ENCODE measurements at places on chromosomes 5 and 9.

DNA sequence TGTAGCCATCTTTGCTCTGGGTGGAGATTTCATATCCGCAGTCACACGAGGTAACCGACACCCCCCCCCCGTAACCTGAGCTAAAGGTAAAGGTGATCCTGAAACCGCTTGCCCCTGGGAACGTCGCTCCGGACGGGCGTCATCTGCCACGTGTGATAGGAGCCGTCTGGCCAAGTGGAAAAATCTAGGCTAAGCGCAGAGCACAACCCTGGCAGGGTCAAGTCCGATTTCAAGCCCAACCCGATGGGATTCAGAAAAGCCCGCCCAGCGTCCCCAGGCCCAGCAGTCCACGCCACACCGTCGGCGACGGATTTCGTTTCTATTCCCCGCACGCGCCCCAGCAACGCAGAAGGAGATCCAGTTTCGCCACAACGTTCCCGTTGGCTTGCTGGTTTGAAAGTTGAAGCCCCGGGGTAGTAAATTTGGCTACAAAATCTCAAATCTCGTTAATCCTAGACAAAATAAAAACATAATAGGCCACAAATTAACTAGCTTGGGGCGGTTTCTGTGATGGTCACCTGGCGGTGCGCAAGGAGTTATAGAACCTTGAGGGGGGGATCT, 32.4 kb upstream of the NFIB start:
- DNase-seq: no peak

GRCh38 chr5:56507351-56507930, 274.3 kb upstream of the ANKRD55 start:
- no peak for DNase-seq

- DNase-seq: peak; percentile 62
Observed at GRCh38 chr9:105269593-105269992, 25.1 kb downstream of the SLC44A1 start.

DNA sequence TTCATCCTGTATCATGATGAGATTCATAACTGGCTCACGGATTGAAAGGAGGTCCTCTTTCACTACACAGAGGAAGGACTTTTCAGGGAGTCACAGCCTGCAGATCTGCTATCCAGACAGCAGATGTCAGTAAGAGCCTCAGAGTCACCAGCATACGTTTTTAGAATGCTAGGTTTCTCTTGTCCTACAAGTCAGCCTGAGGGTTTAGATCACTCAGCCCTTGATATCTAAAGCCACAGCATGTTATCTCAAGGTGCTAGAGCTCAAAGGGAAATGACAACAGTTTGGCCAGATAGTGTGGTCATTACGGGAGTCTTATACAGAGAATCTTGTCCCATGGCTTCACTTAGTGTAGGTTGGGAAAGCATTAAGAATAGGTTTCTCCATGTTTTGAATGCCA, 30.9 kb upstream of the SLC46A2 start:
- DNase-seq: peak; percentile 60

- DNase-seq: no peak
Observed at GRCh38 chr5:91291628-91292569, 91.2 kb downstream of the ARRDC3 start.

- no peak for DNase-seq
Observed at GRCh38 chr5:92704590-92704989, 876.4 kb downstream of the NR2F1-AS1 start.

GRCh38 chr5:125232779-125233230, 486.4 kb upstream of the ZNF608 start:
- no peak for DNase-seq

DNA sequence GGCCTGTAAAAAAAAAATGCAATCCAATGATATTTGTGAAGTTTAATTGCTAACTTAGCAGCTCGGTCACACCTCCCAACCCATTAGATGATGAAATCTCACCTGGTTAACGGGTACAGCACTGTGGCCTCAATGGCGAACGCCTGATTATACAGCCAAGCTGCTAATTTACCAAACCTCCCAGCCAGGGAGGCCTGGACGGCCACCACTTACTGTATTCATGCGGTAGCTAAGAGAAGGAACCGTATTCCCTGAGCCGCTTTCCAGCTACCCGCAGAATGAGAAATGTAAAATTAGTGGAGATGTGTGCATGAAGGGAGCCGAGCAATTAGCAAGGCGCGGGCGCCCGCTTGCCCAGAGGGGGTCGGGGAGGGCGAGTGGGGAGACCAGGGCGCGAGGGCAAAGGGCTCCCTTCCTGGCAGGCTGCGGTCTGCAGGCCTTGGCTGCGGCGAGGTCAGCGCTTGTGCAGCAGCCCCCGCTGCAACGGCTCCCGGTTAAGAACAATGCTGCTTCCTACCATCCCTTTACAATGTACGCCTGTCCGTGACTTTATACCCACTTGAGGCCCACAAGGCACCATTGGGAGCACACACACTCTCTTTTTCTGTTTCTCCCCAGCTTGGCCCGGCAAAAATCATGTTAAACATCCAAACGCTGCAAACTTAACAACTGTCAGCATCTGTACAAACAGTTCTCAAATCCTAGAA, 70.4 kb upstream of the TBCA start:
- DNase-seq: no peak

GRCh38 chr5:95857185-95857945, 34.8 kb upstream of the GLRX start:
- no peak for DNase-seq

GRCh38 chr5:175895686-175896102, 24.3 kb downstream of the CPLX2 start:
- peak; percentile 86 for DNase-seq

DNA sequence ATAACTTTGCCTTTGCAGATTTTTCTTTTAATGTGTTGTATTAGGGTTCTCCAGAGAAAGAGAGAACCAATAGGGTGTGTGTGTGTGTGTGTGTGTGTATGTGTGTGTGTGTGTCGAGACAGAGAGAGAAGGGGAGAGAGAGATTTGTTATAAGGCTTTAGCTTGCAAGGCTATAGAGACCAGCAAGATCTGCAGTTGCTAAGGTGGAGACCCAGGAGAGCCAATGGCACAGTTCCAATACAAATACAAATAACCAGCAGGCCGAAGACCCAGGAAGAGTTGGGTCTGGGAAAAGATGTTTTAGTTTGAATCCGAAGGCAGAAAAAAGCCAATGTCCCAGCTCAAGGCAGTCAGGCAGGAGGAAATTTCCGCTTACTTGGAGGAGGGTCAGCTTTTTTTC, 23.0 kb downstream of the TMOD1 start:
- no peak for DNase-seq

GRCh38 chr9:114899461-114899860, 30.9 kb downstream of the TNFSF8 start:
- DNase-seq: no peak

GRCh38 chr5:94367900-94368299, 250.5 kb downstream of the KIAA0825 start:
- no peak for DNase-seq

DNA sequence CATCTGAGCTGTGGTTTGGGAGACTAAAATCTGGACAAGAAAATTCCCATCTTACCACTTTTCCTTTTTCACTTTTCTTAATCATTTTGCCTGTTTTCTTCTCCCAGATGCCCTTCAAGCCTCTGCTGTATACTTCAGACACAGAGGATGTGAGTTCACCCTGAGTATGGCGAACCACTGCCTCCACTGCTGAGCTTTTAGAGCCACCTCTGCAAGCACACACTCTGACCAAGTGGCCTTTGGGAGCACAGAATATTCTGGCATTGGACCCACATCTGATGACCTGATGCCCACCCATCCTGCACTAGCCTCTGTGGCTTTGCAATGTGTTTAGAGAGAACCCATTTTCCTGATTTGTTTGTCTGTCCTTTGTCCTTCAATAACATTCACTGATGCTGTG, 32.5 kb downstream of the TERT start:
- DNase-seq: no peak

DNA sequence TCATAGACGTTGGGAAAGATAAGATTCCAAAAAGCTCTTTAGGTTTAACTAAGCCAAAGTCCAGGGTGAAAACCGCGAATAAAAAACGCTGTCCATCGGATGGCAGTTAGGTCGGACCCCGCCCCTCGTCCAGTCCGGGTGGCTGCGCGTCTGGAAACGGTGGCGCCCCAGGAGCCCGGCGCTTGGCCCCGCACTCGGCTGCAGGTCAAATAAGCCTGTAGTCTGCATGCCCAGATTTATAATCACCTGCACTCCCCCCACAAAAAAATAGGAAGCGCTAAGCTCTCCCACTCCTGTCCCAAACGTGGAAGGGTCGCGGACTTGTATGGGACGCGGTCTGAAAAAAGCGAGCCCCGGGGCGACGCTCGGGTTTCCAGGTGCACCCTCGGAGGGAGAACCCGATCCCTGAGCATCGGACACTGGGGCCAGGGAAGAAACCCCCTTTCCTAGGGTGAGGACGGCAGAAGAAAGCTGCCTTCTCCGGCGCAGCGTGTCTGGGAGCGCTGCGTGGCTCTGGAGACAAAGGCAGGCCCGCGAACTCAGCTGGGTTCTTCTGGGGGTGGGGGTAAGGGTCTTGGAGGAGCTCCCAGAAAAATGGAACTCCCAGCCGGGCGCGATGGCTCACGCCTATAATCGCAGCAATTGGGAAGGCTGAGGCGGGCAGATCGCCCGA, 923 bp upstream of the ZBTB5 start:
- DNase-seq: no peak

- no peak for DNase-seq
Observed at GRCh38 chr5:1053391-1054017, 44.9 kb downstream of the NKD2 start.

GRCh38 chr9:120855827-120856670, 13.3 kb upstream of the PSMD5 start:
- no peak for DNase-seq

DNA sequence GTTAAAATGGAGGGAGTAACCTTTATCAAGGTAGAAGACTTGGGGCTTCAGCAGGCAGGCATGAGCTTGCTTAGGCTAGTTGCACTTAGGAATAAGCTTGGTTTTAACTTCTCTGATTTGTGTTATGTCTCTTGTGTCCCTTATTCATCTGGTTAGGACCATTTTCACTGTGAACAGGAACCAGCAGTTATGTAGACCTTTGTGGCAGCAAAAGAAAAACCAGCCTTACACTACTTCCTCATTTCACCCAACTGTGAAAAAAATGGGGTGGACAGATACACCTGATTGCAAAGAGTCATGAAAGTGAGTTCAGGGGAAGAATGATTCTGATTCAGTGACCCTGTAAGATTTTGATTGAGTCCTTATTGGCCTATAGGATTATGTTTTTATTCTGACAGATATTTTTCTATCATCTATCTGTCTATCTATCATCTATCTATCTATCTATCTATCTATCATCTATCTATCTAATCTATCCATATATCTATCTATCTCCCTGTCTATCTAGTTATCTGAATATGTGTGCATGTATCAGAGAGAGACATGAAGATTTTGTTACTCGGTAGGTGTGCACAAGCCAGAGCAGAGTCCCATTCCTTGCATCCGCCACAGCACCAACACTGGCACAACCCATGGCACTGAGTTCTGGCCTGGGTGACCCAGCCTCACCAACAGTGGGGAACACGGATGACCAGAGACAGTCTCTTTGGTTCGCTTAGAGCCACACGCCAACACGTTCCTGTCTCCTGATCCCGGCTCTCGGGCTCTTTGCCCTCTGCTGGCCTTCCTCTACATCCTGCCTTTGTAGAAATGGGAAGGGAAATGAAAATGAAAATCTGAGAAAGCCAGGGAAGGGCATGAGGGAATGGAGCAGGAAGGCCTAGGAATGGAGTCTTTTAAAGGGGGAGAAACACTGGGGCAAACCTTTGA, 1.3 kb upstream of the ZNF366 start:
- no peak for DNase-seq

DNA sequence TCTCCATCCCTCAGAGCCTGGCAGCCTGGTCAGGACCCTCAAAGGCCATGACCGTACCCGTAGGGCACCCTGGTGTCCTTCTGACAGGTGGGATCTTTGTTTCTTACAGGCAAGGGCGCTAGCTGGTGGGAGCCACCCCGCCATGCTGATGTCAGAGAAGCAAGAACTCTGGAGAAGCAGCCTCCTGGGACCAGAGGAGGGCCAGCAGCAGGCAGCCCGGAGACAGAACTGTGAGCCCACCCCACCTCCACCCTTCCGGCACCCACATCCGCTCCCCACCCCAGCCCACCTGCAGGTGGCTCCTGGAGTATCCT, 42.2 kb upstream of the IL17B start:
- DNase-seq: no peak
